Right ventricle myocardium inferior (tissue), 1 donor: ENCODE measurements at places on chromosomes 7 and 10.

- DNase-seq: no peak
These were observed 67.5 kb downstream of the PARP12 start for GRCh38 chr7:139995017-139995915.

DNA sequence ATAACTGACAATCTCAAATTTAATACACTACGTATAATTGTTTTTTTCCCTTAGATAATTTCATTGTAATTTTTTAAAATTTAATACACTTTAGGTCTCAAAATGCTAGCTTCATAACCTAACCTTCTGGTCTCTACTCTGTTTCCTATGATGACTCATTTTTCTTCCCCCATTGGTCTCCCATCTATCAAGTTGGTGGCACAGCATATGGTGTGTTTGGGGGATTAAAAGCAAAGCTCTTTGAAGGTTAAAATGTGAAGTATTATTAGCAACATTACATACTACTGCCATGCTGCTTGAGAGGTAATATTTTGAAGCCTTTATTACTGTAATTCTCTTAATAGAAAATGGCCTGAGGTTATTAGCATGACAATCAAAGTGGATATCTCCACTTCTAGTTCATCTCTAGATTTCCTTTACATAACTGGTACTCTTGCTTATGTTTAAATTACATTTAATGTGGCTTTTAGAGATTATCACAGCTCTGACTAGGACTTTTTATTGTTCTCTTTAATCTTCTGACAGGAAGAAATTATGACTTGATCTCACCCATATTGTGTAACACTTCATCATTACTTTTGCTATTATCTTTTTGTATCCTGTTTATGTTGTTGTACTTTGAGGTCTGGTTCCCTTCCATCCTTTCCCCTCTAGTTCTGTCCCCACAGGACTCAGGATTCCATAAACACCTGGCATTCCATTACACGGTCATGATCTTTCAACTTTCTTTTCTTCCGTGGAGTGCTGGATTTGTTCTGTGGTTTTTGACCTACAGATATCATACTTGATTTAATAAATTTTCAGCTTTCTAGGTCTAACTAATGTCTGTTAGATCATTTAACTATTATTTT, 185.1 kb downstream of the SEMA3D start:
- no peak for DNase-seq

DNA sequence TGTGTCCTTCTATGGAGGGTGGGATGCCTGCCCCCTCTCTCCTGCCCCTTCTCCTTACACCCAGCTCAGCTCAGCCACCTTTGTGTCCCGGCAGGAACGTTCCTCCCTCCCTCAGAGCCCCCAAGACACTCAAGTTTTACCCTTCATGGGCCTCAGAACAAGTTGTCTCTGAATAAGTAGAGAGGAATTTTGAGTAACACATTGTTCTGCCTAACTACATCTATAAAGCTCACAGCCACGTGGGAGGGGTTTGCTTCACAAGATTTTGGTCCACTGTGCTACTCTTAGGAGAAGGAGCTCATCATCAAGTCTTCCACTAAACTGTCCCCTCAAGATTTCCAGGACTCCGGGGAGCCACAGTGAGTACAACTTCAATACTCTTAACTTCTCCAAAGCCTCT, 51.6 kb upstream of the ZNF32 start:
- no peak for DNase-seq

DNA sequence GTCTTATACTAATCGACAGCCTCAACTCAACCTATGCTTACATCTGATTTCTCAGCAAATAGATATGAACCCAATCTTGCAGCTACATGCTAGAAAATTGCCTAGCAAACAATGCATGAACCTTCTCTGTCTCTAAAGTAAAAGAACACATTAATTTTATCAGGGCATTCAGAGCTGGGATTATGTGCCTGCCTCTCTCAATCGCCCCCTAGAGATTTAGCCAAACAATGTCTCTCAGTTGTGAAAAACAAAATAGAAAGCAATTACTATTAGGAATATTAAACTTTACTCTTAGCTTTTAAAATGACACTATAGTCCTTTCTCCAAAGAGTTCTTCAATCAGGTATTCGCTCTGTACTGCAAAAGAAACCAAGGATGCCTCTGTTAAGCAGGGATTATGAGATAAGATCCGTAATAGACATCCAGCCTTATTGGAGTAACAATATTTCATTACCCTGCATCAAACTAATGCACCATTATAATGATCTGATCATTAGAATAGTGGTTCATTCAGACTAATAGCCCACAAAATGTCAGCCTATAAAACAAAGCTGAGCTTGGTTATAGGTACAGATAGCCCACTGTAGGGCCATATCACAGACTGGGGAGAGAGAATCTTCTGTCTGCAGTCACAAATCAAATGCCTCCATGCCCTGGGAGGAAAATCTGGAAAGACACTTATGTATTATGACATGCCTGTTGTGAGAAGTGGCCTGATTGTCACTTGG, 736.9 kb downstream of the PARD3 start:
- no peak for DNase-seq

DNA sequence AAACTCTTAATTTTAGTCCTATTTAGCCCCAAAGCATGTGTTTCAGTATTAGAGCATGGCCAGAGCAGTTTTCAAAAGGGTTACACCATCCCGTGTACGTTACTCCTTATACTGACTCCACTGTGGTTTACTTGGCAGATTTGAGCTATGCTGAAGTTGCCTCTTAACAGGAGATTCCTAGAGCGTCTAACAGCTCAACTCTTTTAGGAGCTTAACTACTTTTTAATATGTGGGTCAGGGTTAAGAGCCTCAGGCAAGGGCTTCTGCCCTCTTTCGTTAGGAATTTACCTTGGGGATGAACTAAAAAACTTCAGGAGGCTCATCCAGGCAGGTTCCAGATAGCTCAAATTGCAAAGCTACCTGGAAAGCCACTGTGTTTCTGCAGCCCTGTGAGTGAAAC, 674.8 kb upstream of the C7orf33 start:
- no peak for DNase-seq

- DNase-seq: no peak
These were observed 54.1 kb upstream of the AKR1C1 start for GRCh38 chr10:4909118-4909517.

DNA sequence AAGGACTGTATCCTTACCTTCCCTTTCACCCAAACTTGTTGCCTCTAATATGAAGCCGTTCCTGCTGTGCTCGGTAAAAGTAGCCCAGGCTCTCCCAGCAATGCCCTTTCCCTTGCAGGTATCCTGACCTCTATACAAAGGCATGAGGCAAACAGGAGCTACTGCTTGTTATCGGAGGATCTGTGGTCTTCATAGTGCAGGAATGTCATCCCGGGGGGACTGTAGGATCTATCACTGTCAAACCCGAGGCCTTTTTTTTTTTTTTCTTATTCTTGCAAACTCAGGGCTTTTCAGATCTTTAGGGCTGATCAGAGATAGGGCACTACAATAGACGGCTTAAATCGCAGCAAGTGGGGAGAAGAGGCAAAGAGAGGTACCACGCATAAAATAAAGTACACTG, 1206.6 kb downstream of the TYW1 start:
- no peak for DNase-seq

GRCh38 chr7:126656165-126656564, 596.6 kb downstream of the GRM8 start:
- DNase-seq: no peak

DNA sequence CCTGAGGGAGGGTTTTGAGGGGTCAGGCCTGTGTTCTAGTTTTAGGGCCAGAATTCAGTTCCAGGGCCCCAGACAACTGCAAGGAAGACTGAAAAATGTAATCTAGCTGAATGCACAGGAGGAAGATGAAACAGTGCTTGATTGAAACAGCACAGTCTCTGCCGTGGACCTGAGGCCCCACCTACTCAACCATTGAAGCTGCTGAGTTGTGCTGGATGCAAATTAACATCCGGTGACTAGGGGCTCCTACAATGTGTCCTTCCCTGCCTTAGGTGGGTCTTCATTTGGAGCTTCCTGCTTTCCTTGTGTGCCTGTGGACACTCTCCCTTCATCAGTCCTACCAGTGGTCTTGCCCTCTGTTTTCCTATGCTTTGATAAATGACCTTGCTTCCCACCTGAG, 5.7 kb downstream of the GLRX3 start:
- DNase-seq: no peak

DNA sequence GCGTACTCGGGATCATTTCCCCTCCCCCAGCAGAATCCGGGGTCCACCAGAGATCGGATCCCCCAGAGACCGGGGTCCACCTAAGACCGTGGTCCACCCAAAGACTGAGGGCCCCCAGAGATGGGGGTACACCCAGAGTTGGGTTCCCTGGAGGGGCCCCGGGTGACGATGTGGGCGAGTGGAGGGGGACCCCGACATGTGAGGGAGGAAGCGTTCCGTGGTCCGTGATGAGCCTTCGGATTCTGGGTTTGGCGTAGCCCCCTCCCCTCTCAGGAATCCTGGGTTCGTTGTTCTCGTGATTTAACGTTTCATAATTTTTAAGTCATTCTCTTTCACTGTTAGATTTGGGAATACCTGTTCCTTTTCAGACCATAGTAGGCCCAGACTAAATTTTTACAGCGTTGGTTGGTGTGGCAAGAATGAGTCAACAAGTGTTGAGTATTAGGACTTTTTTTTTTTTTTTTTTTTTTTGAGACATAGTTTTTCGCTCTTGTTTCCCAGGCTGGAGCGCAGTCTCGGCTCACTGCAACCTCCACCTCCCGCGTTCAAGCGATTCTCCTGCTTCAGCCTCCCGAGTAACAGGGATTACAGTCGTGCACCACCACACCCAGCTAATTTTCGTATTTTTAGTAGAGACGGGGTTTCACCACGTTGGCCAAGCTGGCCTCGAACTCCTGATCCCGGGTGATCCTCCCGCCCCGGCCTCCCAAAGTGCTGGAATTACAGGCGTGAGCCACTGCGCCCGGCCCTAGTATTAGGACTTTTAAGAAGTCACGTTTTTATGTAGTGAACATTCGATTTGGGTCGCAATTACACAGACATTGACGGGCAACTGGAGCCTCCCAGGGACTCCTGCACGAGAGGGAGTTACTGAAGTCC, 672 bp downstream of the GTPBP4 start:
- peak; percentile 71 for DNase-seq

DNA sequence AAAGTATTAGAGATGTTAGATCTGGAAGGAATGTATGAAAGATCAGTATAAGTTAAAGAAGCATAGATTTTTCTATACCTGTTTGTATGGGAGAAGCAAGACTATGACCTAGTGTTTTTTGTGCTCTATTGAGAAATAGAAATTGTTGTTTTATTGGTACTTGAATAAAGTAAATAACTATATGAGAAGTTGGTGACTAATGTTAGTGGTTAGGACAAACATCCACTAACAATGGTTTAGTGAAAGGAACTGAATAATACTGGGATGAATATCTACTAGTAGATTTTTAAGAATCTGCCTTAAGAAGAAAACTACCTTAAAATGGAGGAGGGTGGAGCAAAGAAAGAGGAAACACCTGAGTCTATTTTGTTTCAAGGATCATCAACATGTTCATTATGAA, 521.1 kb upstream of the POT1 start:
- DNase-seq: no peak

DNA sequence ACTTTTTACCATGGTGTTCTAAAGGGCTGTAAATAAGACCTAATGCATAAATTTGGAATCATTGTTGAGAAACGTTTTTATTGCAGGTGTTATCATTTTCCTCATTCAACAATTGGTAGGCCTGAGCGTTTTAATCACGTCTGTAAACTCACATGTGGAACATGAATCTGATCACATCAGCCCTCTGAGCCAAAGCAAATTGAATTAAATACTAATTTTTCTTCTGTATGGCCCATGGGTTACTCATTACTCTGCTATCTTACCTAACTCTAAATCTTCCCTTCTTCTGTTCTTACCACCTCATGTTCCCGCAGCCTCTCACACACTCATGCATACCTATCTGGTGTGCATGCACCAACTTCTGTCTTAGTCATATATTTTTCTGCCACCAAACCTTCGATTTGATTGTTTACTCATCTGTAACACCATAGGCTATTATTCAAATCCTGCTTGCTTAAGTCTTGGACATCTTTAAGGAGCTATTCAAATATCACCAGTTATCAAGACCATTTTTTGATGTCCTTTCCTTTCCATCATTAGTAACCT, 82.3 kb downstream of the NXPH1 start:
- DNase-seq: no peak

- DNase-seq: no peak
These were observed 37.3 kb downstream of the ADAM12 start for GRCh38 chr10:126351021-126351420.
